ENCODE measurements at places on chromosomes 11 and 22. TPM values are rescaled to one million over a fixed set of nuclear protein-coding genes. Genes with fewer than 3 reads are reported as not detected.

The RAG1 gene
- total RNA-seq = 0.23 TPM

DNA sequence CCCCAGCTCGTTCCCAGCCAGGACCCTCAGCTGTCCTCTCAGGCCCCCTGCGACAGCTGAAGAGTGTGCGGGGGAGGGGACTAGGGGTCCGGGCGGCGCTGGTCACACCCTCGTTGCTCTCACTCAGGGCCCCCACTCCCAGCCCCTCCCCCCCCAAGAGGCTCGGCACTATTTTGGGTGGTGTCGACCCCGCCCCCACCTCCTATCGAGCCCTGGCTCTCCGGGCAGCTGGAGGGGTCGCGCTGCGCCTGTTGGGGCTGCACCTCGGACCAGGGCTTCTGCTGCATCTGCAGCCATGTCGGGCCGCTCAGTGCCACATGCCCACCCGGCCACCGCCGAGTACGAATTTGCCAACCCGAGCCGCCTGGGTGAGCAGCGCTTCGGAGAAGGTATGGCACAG, at the start of gene HSPB2:
HSPB2 (plus strand) TSS at position 200 of the 400 bp plus-strand sequence; CDS start at position 296, 96 bp downstream.
- no peak for ATAC-seq

The ARRB1 gene
- 15.8 TPM for total RNA-seq

GRCh38 chr11:76419896-76420295, 24.9 kb upstream of the EMSY start:
- no peak for ATAC-seq

DNA sequence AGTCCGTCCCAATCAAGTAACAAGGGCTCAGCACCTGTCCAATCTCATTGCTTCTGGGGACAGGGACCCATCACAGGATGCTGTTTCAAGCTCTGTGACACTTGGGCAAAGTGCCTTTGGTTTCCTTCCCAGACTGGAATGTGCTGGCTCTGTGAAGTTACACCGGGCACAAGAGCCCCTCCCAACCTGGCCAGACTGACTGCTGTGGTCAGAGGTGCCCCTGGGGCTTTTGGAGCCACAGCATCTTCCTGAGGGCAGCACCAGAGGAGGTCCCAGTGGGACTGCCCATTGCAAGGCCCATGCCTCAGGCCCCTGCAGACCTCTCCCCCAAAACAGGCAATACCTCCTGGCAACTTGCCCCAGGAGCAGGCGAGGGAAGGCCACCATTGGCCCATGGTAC, 155.2 kb upstream of the GRK3 start:
- ATAC-seq = no peak

- no peak for ATAC-seq
Measured at GRCh38 chr11:119643212-119643875, 85.7 kb downstream of the NECTIN1 start.

- ATAC-seq = no peak
Measured at GRCh38 chr11:62401811-62402210, 17.0 kb upstream of the SCGB1A1 start.

DNA sequence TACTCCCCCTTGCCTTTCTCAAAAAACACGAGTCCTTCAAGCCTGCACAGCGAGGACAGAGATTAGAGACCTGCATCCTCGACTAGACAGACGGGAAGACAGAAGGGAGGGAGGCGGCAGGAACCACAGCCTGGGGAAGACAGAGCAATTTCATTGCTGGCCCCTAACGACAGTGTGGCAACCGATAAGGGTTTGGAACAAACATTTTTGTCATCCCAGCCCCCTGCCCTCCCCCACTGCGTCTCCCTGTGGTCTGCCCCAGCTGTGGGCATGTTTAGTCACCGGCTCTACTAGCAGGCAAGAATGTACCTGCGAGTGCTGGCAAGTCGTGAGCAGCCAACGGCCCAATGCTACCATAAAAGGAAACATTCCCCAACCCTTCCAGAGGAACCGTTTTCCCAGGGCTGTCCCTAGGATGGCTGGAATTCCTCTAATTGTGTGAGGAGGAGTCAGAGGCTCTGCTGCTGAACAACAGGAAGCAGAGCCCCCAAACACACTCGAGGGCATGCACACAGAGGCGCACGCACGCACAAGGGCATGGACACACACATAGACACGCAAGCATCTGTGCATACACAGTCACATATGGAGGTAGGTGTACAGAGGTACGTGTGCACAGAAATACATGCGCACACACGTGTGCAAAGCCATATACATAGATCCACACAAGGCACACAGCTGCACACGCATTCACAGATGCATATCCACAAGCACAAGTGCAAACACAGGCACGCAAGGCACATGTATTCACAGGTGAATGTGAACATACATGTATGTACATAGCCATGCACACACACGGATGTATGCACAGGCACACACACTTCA, 58.3 kb downstream of the MYH9 start:
- ATAC-seq = peak; percentile 43

The MMP13 gene
- total RNA-seq = not detected

DNA sequence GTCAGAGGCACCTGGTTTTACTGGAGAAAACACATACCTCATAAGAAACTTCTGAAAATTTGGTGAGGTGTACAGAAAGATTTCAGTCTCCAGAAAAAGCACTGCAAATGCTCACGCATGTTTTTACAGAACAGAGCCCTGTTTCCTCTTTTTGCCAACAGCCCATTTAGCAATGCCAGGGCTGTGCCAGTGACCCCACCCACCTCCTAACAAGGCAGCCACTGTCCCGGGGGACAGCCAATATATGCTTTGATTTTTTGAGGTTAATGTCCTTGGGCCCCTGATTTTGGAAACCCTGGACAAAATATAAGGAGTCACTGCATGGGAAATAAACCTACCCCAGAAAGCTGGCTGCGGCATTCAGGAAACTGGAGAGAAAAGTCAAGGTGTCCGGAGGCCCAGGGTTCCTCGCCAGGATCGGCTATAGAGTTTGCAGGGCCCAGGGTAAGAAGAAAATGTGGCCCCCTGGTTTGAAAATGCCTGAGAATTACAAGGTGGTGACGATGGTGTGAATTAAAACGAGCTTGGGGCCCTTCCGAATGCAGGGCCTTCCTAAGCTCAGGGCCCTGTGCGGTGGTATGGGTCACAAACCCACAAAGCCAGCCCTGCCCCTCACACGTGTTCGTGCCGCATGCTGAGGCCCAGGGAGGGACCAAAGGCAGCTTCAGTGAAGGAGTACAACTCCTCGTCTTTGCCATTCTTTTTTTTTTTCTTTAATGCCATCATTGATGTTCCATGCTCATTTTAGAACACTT, 71.1 kb upstream of the WNT7B start:
- no peak for ATAC-seq

DNA sequence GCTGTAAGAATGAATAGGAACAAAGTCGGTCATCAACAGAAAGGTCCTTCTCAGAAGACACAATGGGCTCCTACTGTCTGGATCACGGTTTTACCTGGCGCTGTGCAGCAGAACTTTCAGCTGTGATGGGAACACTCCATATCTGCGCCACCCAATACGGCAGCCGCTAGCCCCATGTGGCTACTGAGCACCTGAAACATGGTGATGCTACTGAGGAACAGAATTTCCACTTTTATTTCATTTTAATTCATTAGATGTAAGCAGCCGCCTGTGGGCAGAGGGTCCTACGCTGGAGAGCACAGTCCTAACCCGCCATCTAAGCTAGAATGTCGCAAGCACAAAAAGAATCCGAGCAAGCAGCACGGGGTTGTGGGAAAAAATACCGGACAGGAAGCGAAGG, 2.7 kb downstream of the SULT4A1 start:
- ATAC-seq = no peak

DNA sequence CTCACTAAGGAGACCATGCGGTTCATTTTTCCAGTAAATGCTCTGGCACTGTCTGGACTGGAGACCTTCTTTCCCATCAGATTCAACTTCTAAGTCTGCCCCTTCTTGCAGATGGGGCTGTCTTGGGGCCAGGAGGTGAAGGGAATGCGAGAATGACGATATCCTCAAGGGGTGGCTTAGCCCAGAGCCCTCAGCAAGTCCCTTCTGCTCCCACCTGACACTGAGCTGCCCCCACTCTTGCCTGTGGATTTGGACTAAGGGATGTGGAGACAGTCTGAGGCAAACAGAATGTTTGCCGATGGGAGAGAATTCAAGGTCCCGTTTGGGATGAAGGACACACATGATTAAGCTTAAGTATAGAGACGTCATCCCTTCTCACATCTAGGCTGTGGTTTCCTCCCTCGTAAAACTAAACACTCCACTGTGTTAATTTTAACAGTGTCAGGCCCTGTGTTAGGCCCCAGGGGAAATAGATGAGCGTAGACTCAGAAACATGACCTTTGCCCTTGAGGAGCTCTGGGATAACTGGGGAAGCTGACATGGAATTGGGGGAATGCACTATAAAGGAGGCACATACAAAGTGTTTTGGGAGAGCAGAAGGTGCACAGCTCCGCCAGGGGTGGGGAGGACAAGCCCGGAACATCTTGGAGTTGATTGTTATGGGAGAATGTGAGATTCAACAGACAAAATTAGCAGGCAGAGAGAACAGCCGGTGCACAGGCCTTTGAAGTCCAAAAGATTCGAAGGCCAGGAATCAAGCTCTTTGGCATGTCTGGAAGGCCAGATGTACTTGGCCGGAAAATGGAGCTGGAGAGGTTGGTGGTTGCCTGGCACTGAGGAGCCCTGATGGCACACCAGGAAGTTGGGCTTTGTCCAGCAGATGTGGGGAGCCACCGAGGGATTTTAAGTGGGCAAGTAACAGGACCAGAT, 71.6 kb downstream of the ST3GAL4 start:
- ATAC-seq = no peak

The PRCP gene
- 31.0 TPM for total RNA-seq

The KLHL22 gene
- total RNA-seq = 13.3 TPM

- ATAC-seq = peak; percentile 92
Measured at GRCh38 chr11:119709638-119710346, 19.2 kb downstream of the NECTIN1 start.

The GLB1L3 gene
- total RNA-seq = 0.69 TPM

GRCh38 chr22:50422046-50422445, 52.8 kb downstream of the SBF1 start:
- ATAC-seq = no peak

The MISFA gene
- 6.2 TPM for total RNA-seq

- no peak for ATAC-seq
Measured at GRCh38 chr22:25360891-25361645, 141.6 kb downstream of the CRYBB2 start.

DNA sequence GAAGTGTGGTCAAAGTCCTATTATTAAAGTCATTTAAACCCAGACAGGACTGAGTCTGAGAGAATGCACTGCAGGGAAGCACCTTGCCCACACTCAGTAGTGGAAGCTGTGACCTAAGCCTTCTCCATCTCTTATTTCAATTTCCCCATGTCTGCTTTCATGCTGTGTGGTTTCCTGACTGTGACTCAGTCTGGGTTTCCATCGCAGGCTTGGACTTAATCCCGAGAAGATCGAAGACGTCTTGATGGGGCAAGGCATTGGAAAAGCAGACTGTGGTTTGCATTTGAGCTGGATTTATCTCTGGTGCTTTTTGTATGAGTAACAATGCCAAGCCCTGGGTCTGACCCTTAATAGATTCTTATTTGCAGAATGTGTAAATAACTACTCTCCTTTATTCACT, 238.9 kb downstream of the NTM start:
- ATAC-seq = no peak

The SYT7 gene
- total RNA-seq = 10.7 TPM

The CNTF gene
- 1.5 TPM for total RNA-seq

DNA sequence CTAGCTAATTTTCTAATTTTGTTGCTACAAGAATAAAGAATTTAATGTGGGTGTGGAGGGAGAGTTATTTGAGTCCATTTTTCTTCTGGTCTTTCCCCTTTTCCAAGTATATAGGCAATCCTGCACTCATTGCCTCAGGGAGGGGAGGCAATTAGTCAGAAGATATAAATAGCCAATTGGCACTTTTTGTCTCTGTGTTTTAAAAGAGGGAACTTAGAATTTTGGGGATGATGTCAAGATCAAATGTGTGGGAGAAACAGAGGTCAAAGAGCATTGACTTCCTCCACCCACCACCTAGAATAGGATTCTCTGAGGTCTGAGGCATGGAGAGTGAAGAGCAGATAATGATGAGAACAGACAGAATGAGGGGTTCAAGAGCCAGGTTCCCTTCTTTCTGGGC, 120.3 kb upstream of the ZC3H12C start:
- no peak for ATAC-seq

DNA sequence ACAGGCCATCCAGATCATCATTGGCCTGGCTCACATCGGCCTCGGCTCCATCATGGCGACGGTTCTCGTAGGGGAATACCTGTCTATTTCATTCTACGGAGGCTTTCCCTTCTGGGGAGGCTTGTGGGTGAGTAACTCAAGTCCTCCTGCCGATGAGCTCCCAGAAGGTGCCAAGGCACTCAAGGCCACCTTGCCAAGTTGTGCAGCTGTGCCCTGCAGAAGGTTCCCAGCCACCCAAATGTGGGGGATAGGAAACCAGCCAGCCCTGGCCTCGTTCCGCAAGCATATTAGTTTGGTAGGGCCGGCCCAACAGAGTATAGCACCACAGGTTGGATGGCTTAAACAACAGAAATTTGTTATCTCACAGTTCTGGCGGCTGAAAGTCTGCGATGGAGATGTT, 4.0 kb downstream of the MS4A8 start:
- ATAC-seq = no peak

DNA sequence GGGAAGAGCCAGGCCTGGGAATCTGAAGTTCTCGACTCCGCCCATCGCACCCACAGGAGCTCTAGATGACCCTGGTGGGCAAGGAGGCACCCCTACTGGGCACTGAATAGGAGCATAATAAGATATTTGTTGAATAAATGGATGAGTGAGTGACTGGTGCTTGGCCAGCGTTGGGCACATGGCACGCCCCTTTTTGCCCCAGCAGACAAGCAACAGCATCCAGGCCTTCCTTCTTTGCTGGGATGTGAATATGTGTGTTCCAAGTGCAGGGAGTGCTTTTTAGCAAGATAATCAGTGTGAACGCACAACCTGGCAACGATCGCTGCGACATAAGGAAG, 443 bp upstream of the CELF1 start:
- ATAC-seq = no peak

DNA sequence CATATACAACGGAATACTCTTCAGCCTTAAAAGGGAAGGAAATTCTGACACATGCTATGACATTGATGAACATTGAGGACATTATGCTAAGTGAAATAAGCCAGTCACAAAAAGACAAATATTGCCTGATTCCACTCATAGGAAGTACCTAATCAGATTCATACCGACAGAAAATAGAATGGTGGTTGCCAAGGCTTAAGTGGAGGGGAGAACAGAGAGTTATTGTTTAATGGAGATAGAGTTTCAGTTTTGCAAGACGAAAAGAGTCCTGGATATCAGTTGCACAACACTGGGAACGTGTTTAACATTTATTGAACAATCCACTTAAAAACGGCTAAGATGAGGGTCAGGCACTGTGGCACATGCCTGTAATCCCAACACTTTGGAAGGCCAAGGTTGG, 45.6 kb upstream of the HIPK3 start:
- ATAC-seq = no peak

DNA sequence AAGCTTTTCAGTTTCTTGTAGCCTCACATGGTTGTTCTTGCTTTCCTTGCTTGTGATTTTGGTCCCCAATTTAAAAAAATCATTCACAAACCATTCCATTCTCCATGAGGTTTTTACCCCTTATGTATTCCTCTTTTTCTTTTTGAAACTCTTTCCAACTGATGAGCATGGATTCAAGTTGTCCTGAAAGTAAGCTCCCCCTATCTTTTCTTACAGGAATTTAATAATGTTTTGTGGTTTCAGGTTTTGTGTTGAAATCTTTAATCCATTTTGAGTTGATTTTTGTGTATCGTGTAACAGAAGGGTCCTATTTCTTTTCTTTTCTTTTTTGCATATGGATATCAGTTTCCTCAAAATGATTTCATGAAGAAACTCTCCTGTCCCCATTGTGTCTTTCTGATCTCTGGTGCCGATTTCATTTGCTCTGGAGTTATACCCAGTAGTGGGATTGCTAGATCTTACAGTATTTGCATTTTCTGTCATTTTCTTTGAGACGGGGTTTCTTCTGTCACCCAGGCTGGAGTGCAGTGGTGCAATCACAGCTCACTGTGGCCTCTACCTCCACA, 58.5 kb downstream of the LRRC74B start:
- no peak for ATAC-seq
